ENCODE measurements at places on chromosomes 13 and 19. TPM values are rescaled to one million over a fixed set of nuclear protein-coding genes. Genes with fewer than 3 reads are reported as not detected.

DNA sequence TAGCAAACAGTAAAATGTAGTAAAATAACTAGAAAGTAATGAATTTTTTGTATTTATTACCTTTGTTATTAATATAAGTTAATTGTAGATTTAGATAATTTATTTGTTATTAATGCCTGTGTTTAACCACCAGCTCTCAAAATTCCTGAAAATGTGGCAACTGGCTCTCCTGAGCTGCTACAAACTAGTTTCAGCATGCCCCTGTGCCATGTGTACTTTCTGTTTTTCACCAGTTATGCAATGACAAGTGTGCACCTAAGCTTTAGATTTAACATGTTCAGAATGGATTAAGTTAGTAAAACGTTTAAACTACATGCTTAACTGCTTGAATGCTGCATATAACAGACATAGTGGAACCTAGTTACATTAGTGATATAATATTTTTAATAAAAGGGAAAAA is 88.1 kb downstream of the POSTN start:
- DNase-seq = no peak

GRCh38 chr19:51367255-51367564 is 1.0 kb upstream of the ETFB start:
- DNase-seq = no peak

GRCh38 chr13:110471156-110471832 is 90.2 kb downstream of the RAB20 start:
- no peak for DNase-seq

- DNase-seq = no peak
Measured at GRCh38 chr13:107231944-107232343, 664.0 kb upstream of the ARGLU1 start.

DNA sequence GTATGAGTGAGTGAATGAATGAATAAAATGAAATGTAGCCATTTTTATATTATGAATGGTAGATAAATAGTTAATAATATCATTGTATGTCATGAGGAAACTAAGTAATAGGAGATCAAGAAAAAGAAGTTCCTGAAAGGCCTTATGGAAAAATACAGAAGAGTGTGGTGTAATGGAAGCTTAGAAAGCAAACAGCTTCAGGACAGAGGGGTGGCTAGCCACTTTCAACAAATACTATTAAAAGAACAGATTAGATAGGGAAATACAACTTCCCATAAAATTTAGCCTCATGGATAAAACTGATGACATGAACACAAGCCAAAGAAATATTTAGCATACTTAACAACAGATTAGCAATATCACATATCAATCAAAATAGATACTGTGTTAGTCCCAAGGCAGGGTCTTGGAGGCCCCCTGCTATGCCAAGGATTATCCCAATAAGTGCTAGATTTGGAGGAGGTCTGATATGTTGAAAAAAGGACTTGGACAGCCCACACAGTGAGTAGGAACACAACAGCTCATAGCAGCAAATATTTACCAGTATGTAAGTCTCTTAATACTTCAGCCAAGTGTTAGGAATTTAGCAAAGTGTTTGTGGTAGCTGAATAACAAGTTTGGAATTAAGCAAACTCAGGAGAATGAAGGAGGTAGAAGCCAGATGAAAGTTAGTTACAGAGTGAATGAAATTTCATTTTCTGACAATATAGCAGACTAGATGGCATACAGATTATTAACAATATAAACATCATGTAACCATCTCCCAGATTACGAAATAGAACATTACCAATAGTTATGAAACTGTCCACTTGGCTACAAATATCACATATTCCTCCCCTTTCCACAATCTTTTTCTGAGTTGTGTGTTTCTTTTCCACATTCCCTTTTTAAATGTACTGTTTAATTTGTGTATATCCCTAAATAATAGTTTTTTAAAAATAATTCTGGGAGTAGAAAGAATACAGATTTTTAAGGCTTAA is 1632.0 kb downstream of the PCDH9 start:
- DNase-seq = no peak

DNA sequence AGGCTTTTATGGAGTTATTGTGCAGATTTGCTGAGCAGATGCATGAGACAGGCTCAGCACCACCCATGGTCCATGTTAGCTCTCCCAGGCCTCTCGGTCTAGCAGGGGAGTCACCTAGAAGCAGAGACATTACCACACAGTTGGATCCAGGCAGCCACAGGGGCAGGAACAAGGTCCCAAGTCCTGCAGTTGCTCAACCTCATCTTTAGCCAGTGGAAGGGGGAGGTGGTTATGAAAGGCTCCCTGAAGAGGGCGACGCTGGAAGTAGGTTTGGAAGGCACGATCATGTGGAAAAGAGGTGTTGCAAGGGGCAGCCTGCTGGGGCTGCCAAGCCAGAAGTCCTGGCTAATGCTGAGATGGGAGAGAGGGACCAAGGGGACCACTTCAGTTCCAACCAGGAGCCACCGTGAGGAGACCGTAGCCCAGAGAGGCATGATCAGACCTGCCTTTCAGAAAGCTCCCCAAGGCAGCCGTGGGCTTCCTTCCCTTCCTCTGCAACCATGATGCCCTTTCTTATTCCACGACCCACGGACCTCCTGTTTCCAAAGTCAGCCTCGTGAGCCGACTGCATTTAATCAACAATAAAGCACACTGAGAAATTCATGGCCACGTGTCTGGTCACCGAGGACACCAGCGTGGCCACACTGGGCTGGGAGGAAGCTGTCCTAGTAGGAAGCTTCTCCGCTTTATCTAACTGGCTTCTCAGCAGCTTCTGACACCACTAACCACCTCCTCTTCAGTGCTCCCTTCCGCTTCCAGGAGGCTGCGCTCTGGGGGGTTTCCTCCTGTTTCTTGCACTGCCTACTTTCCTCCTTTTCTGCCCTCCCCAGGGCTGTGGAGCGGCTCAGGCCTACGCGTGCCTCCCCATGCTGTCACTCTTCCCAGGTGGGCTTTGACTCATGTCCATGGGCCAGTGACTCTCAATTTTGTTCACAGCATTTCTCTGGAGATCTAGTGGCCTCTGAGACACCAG is 2.6 kb downstream of the AP1M1 start:
- DNase-seq = no peak

- no peak for DNase-seq
Measured at GRCh38 chr13:101942038-101942437, 459.8 kb downstream of the FGF14 start.

DNA sequence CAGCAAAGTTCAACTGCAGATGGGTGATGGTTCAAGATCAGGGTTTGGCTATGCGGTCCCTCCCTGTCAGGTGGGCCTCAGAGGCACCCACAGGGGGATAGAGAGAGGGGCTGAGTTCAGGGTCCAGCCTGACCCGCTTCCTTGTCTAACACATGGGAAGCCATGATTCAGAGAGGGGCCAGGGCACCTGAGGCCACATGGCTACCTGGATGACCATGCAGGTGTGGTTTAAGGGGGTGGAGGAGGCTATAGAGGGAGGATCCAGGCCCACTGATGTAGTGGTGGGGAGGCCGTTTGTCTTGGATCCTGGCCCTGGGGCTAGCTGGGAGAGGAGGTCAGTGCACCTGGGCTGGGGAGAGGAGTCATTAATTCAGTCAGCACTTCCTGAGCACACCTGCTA is 56.7 kb downstream of the ZNF536 start:
- no peak for DNase-seq

GRCh38 chr19:19418555-19419260 is 13.2 kb downstream of the GATAD2A start:
- no peak for DNase-seq

GRCh38 chr19:18833141-18833476 is 1.4 kb downstream of the UPF1 start:
- no peak for DNase-seq

GRCh38 chr13:23980160-23980551 is 82.9 kb upstream of the C1QTNF9B start:
- DNase-seq = peak; percentile 95

- DNase-seq = no peak
Measured at GRCh38 chr19:46225558-46226004, 4.0 kb upstream of the IGFL1 start.

DNA sequence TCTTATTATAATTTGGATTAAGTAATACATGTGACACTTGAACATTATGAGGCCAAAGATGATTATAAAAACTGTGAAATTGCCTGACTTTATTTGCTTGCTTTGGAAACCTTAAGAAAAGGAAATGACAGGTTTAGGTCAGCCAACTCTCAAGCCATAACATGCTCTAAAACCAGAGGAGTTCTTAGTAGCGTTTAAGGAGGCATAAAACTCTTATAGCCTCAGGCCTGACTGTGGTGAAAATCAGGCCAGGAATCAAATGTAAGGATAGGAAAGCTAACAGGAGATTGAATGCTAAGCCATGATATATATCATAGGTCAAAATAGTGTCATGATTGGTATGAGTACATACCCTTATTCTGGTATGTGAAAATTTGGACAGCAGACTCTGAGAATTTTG is 1142.4 kb upstream of the MIR17HG start:
- no peak for DNase-seq

DNA sequence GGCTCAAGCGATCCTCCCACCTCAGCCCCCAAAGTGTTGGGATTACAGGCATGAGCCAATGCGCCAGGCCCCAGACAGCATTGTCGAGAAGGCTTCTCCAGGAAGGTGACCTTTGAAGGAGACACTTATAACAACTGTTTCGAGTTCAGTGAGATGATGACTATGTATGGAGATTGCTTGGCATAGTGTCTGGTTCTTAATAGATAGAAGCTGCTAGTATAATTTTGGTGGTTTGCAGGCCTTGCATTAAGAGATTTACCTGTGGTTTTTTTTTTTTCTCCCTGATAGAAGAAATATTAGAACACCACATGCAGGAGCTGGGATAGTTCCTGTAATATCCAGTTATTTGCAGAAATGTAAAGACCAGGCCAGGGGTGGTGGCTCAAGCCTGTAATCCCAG is 3.7 kb downstream of the MARCHF2 start:
- DNase-seq = no peak

DNA sequence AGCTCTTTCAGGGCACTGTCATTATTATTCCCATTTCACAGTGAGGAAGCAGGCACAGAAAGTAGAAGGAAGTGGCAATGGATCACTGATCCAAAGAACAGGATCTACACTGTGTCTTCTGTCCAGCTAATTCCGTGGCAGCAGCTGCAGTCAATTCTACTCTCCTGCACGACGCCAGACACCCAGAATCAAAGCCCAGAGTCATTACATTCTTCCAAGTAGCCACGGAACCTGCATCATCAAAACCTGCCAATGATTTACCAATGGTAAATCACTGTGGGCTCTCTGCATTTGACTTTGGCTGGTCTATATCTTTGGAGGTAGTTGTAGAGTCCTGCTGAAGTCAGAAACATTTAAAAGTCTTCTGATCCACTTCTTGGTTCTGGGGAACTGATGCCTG is 767.7 kb downstream of the LIG4 start:
- DNase-seq = no peak

DNA sequence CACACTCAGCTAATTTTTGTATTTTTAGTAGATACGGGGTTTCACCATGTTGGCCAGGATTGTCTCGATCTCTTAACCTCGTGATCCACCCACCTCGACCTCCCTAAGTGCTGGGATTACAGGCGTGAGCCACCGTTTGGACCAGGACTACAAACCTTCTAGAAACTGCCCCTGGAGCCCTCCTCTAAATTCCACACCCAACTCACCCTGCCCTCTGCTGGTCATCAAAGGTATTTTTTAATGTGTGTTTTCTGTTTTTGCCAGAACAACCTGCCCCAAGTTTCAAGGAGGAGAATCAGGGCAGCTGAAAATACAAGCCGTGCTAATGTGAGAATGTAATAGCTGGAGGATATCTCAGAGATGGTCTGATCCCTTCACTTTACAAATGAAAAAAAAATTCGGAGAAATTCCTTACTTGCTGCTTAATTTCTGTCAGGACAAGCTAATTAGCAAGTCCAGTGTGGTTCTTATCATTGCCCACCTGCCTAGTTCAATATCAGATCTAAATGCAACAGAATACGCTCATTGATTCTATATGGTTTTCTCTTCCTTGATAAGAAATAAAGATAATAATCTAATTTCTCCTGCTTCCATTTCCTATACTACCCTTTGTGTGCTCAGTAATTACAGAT is 4.1 kb downstream of the ATP8A2 start:
- DNase-seq = no peak

- DNase-seq = peak; percentile 28
Measured at GRCh38 chr19:51607920-51608562, 22.2 kb downstream of the SIGLEC5 start.

DNA sequence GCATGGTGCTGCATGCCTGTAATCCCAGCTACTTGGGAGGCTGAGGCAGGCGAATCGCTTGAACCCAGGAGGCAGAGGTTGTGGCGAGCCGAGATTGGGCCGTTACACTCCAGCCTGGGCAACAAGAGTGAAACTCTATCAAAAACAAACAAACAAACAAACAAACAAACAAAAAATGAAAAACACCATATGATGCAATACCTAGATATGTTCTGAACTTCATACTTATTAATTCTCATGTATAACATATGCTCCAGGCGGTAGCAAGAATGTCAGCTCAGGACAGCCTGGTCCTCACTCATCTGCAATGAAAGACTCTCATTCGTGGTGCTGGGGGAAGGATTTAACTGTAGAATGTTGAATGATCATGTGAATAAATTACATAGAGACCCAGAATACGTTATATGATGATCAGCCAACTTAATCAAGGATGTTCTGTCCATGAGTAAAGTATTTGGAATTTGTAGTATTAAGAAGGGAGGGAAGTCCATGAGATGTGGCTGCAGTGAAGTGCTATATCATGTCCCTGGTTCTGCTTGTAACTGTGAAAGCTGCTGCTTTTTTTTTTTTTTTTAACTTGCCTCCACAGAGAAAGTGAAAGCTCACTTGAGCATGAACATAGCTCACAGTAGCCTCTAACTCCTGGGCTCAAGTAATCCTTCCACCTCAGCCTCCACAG is 206.8 kb downstream of the UQCRFS1 start:
- no peak for DNase-seq

DNA sequence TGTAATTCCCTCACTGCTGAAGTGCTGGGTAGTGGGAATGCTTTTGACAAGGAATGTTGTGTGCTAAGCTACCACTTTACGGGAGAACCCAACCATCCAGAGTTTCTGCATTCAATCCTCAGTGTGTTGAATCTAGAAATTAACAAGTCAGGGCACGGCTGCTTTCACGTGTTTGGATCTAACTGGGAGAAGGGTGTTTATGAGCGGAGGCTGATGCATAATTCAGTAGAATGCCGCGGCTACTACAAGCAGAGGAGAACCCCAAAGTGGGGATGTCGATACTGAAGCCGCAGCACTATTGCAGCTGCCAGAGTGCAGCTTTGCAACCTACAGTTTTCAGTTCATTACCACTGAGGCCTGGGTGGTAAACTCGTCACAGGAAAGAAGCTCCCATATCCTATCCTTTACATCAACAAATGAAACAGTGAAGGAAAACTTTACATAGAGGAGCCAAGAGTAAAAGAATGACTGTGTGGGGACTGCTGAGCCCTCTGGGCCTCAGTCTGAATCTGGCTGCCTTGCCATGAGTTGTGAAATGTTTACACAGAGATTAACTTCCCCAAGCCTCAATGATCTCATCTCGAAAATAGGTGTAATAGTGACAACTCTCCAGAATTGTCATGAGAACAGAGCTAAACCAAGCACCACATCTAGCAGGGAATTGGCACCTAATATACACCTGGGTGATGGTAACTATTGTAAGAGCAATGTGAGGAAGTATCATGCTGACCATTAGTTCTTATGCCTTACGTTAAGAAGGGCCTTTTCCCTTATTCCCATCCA is 531.7 kb downstream of the MYO16 start:
- no peak for DNase-seq

Gene GPR183
- total RNA-seq = 12.6 TPM

Gene CLDND2
- total RNA-seq = 1.9 TPM

Gene MVB12A
- total RNA-seq = 90.4 TPM

Gene CYP2A7
- not detected for total RNA-seq

Gene KLK10
- total RNA-seq = 59.1 TPM

Gene PRODH2
- total RNA-seq = not detected

Gene SUGT1
- total RNA-seq = 47.3 TPM

Gene SELENOV
- 0.27 TPM for total RNA-seq

Gene ZNF419
- total RNA-seq = 6.8 TPM

Gene ZGLP1
- total RNA-seq = 3.0 TPM

Gene SLC5A5
- not detected for total RNA-seq

Gene ZNF583
- 12.5 TPM for total RNA-seq

All from ovary (tissue), 10 donors.